Stimulated activated CD4-positive, alpha-beta T cell treated with anti-CD3 and anti-CD28 coated beads, Interleukin-15, amount 100 ng/mL, for 1 hour (primary cell): ENCODE measurements at places on chromosomes 4 and X.

GRCh38 chrX:85115252-85115651 is 111.6 kb downstream of the APOOL start:
- no peak for DNase-seq

DNA sequence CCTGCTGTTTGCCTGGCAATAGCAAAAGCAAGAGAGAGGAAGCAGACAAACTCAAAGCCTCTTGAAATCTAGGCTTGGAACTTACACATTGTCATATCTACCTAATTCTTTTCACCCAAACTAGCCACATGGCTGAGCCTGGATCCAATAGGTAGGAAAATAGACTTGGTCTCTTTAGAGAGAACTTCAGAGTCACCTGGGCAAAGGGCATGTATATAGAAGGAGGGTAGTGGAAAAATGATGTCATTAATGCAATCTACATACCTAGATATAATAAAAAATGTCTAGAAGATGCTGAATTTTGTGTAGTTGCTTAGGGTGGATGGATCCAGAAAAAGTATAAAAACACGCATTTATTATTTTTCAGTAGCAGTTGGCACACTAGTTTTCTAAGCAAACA is 237.0 kb upstream of the GEMIN8 start:
- DNase-seq, result no peak

DNA sequence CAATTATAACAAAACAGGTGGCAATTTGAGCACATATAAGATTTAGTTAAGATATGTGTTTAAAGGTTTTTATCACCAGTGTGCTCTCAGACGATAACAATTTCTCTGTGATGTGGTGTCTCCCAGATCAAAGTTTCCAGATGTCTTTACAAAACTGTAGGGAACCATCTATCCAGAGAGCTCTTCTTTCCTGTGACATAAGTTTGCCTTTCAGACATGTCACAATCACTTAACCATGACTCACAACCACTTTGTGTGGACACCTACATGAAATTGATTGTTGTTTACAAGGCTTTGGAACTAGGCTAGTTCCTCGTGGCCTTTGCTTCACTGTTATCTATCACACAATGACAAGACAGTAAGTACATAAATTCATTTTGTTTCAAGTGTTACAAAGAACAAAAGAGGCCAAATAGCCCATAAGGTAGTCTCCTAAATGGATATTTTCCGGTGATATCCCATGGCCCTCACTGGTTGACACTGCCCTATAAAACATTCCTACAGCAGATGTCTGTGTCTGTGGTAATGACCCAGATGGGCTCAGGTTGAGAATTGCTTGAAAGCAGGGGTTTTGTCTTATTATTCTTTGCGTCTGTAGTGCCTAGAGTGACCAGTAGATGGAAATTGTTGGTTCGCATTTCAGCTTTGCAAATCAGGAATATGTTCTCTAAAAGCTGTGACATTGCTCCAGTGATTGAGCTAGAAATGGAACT is 297.8 kb upstream of the FAM241A start:
- DNase-seq, result no peak

DNA sequence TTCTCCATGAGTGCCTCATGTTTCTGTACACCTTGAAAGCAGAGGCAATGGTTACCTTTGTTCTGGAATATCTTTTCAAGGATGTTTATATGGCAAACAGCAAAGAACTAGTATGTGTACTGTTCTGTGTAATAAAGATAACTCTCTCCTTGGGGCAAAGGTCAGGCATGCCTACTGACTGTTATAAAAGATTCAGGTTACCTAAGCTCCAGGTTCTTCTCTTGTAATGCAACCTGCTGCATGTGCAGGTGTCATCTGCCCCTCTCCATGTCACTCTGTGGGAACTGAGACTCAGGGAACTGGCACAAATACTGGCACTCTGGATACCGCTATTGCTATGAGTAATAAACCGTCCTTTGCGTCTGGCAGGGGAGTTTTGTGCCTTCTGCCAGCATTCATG is 5.4 kb upstream of the TRPC3 start:
- no peak for DNase-seq

DNA sequence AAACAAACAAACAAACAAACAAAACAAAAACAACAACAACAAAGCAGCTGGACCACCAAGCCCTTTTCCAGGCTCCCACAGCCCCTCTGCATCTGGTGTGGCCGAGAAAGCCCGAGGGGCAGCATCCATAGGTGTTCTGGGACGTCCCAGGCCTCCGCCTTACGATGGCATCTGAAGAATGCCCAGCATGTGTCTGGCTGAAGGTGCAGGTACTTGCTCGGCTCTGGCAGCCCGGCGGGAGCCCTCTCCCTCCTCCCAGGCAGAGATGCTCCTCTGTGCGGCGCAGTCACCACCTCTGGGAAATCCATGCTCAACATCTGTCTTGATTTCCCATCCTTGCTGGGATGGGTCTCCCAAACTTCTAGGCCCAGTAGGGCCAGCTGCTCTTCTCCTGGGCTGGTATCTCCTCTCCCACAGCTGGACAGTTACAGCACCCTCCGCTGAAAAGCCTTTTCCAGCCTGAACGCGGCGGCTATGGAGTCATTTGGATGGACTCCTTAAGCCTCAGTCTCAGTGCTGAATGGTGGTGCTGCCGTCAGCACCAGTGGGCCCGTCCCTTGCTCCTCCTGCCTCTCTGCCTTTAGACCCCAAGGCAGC is 4.3 kb downstream of the PSAPL1 start:
- DNase-seq, result no peak
